MCF 10A (cell line): ENCODE measurements at places on chromosomes 4 and X. TPM values are rescaled to one million over a fixed set of nuclear protein-coding genes. Genes with fewer than 3 reads are reported as not detected.

- no peaks in the 10 kb centered on the region for H3K27me3 ChIP-seq
- H3K4me1 ChIP-seq, result no peaks in the 10 kb centered on the region
- H3K27ac ChIP-seq, result peak overlapping the region; percentile 69
- no peaks in the 10 kb centered on the region for H3K36me3 ChIP-seq
Measured at GRCh38 chrX:81120936-81121371, 80.8 kb downstream of the HMGN5 start.

The DSPP gene
- not detected in 2 replicates for total RNA-seq

The MAB21L2 gene
- not detected in 2 replicates for total RNA-seq

DNA sequence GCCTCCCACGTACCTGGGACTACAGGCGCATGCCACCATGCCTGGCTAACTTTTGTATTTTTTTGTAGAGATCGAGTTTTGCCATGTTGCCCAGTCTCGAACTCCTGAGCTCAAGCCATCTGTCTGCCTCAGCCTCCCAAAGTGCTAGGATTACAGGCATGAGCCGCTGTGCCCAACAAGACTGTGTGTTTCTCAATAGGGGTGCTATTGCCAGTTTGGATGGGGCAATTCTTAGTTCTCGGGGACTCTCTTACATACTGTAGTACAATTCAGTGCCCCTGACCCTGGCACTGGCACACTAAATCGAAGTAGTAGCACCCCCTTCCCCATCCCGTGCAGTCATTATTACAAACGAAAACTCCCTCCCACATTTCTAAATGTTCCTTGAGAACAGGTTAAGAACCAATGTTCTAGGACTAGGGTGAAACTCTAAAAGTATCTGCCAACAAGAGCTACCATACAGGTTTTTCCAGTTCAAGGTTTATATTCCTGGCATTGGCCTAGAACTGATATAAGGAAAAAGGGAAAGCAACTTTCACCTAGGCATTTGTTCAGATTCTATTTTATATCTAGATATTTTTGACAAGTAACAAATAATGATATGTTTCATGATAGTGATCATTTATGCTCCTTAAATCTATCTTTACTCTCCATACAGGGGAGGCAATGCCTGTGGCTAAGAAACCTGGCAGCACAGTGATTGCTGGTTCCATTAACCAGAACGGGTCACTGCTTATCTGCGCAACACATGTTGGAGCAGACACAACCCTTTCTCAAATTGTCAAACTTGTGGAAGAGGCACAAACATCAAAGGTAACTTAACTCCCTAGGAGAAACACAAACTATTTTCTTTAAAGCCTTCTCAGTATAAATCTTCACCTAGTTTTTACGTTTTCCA, 50.4 kb upstream of the PGAM4 start:
- no peak overlapping the region for H3K27ac ChIP-seq
- no peak for DNase-seq

The HHIP gene
- total RNA-seq, result 0.12 TPM in 1 of 2 replicates, not detected in the other

The FGG gene
- 3.2 and 4.9 TPM in 2 replicates for total RNA-seq

The PPEF1 gene
- total RNA-seq, result 0.32 and 1.0 TPM in 2 replicates

The TEX13A gene
- 0.30 and 0.39 TPM in 2 replicates for total RNA-seq

GRCh38 chr4:100949350-100949935, 397.9 kb downstream of the PPP3CA start:
- H3K36me3 ChIP-seq, result no peaks in the 10 kb centered on the region
- no peak overlapping the region for H3K4me3 ChIP-seq
- no peaks in the 10 kb centered on the region for H3K4me1 ChIP-seq
- H3K27ac ChIP-seq, result no peak overlapping the region
- DNase-seq, result no peak

The F9 gene
- total RNA-seq, result not detected in 2 replicates

The CENPVL2 gene
- not detected in 2 replicates for total RNA-seq

- peak; percentile 41 for DNase-seq
- H3K27me3 ChIP-seq, result no peaks in the 10 kb centered on the region
- peaks cover 31% of the 10 kb centered on the region for H3K4me1 ChIP-seq
- H3K27ac ChIP-seq, result peak overlapping the region; percentile 68
- H3K36me3 ChIP-seq, result no peaks in the 10 kb centered on the region
- peak overlapping the region; percentile 4 for H3K4me3 ChIP-seq
Measured at GRCh38 chr4:156805696-156806095, 165.9 kb downstream of the PDGFC start.

The GAB3 gene
- total RNA-seq, result 2.0 and 2.1 TPM in 2 replicates

DNA sequence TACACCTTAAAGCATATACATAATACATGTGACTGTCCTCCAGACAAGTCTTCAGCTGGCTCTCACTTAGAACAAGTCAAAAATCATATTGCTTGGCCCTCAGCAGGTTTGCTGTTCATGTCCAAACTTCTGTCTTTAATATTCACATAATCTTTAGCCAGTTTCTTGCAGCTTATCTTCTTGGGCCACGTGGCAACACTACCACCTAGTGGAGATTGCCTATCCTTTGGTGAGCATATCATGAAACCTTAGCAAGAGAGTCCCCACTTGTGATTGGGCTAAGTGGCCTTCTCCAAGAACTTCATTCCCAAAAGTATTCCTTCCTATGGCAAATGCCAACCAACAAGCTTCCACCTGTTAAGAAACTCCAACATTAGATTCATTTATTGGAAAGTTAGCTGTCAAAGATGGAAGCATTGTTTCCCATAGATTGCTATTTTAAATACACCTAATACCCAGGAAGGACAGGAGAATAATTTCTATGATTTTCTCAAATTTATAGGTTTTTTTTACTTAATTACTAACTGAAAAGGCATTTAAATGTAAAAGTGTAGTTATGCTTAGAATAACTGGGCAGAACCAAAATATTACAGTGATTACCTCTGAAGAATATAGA, 231.9 kb upstream of the INTU start:
- DNase-seq, result peak; percentile 82
- no peaks in the 10 kb centered on the region for H3K4me1 ChIP-seq
- no peak overlapping the region for H3K4me3 ChIP-seq
- no peaks in the 10 kb centered on the region for H3K27me3 ChIP-seq
- H3K36me3 ChIP-seq, result no peaks in the 10 kb centered on the region
- no peak overlapping the region for H3K27ac ChIP-seq

GRCh38 chrX:45351478-45351877, 150.8 kb upstream of the DIPK2B start:
- peaks cover 13% of the 10 kb centered on the region for H3K4me1 ChIP-seq
- no peaks in the 10 kb centered on the region for H3K36me3 ChIP-seq
- peak; percentile 10 for DNase-seq
- no peak overlapping the region for H3K4me3 ChIP-seq

The OPRPN gene
- not detected in 2 replicates for total RNA-seq

The IL2RG gene
- 1.5 TPM in 1 of 2 replicates, not detected in the other for total RNA-seq

The VCX3A gene
- total RNA-seq, result not detected in 2 replicates

DNA sequence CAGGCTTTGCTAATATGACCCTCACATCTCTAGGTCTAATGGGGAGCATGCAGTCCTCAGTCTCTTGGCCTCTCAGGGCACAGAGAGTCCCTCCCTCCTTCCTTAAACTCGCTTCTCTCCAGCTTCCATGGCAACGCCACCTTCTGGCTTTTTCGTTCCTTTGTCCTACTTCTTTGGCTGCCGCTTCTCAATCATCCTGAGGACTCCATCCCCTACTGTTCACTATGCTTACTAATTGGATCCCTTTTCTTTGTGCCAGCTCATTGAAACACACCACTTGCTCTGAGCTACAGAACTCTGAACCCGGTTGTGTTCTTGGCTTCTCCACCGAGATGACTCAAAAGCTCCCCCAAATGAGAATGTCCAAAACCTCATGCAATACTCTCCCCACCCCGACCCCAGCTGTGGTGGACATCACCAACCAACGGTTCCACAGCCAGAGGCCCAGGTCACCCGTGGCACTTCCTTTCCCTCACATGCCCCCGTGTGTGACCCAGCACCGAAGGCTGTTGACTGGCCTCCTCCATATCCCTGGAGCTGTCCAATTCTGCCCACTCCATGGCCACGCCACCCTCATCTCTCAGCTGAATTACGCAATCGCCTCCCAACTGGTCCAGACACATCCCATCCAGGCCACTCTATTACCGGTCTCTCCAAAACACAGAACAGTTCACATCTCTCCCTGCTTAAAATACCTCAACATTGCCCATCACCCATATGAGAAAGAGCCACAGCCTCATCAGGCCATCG, 34.7 kb downstream of the CRMP1 start:
- no peak for DNase-seq
- H3K27ac ChIP-seq, result no peak overlapping the region
- H3K4me1 ChIP-seq, result no peaks in the 10 kb centered on the region
- no peaks in the 10 kb centered on the region for H3K27me3 ChIP-seq
- no peaks in the 10 kb centered on the region for H3K36me3 ChIP-seq

DNA sequence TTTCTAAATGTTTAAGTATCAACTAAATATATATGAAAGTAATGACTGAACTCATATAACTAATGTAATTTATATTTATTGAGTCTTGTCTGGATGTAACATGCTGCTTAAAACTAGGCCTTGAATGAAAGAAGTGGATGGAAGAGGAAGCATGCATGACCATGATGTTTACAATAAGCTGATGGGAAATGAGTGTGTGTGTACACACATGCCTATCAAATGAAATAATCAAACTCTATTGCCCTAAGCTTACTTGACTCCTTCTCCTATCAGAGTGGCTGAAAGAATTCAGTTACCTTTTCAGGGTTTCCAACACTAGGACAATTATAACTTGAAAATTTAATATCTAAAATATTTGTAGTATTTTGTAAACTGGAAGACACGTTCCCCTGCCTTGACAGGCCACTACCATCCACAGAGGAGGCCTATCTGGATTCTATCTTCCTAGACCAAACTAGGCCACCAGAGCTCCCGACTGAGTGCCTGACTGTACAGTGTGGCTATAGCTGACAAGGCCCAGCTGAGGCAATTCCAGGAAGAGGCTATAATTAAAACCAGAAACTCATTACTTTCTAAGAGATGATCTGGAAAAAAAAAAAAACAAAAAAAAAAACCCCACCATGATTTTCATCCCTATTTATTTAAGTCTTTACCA, 7.6 kb downstream of the ARSJ start:
- H3K27me3 ChIP-seq, result no peaks in the 10 kb centered on the region
- no peak overlapping the region for H3K27ac ChIP-seq
- H3K36me3 ChIP-seq, result peaks cover 24% of the 10 kb centered on the region
- no peak for DNase-seq
- no peak overlapping the region for H3K4me3 ChIP-seq

- no peak overlapping the region for H3K4me3 ChIP-seq
- H3K4me1 ChIP-seq, result no peaks in the 10 kb centered on the region
- no peaks in the 10 kb centered on the region for H3K27me3 ChIP-seq
Measured at GRCh38 chr4:159736411-159736810, 633.5 kb downstream of the RAPGEF2 start.

GRCh38 chrX:1102786-1103185, 109.7 kb downstream of the CRLF2 start:
- H3K4me1 ChIP-seq, result no peaks in the 10 kb centered on the region
- H3K27me3 ChIP-seq, result no peaks in the 10 kb centered on the region
- H3K4me3 ChIP-seq, result no peak overlapping the region
- DNase-seq, result no peak
- no peaks in the 10 kb centered on the region for H3K36me3 ChIP-seq

- no peaks in the 10 kb centered on the region for H3K36me3 ChIP-seq
- no peak for DNase-seq
- H3K27me3 ChIP-seq, result no peaks in the 10 kb centered on the region
- no peak overlapping the region for H3K4me3 ChIP-seq
Measured at GRCh38 chr4:130825284-130825683, 1729.3 kb downstream of the C4orf33 start.

- H3K4me1 ChIP-seq, result no peaks in the 10 kb centered on the region
- peaks cover 85% of the 10 kb centered on the region for H3K36me3 ChIP-seq
- H3K4me3 ChIP-seq, result no peak overlapping the region
Measured at GRCh38 chr4:151129796-151130195, 30.4 kb downstream of the RPS3A start.

DNA sequence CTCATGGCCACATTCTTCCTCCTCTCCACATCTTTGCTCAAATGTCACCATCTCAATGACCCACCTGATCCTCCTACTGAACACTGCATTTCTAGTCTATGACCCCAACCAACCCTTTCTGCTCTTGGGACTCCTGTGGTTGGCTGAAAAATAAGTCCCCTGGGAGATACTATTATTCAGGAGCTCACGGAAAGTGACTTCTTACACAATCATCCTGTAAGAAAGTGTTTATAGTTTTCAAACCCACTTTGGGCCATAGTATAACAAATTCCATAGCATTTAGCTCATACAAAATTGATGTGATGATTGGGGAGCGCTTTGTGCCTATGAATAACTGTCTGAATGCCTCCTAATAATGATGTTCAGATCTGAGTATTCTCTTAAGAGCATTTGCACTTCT, 161.4 kb upstream of the HS3ST1 start:
- no peaks in the 10 kb centered on the region for H3K27me3 ChIP-seq
- DNase-seq, result no peak
- peaks cover 16% of the 10 kb centered on the region for H3K4me1 ChIP-seq
- no peaks in the 10 kb centered on the region for H3K36me3 ChIP-seq
- no peak overlapping the region for H3K4me3 ChIP-seq

- H3K27me3 ChIP-seq, result no peaks in the 10 kb centered on the region
- H3K27ac ChIP-seq, result no peak overlapping the region
- no peak overlapping the region for H3K4me3 ChIP-seq
- H3K4me1 ChIP-seq, result peaks cover 5% of the 10 kb centered on the region
- no peak for DNase-seq
- H3K36me3 ChIP-seq, result no peaks in the 10 kb centered on the region
Measured at GRCh38 chr4:182576601-182577289, 333.5 kb downstream of the TENM3 start.

- H3K36me3 ChIP-seq, result no peaks in the 10 kb centered on the region
- H3K4me1 ChIP-seq, result peaks cover 10% of the 10 kb centered on the region
- no peak overlapping the region for H3K27ac ChIP-seq
- H3K27me3 ChIP-seq, result peaks cover 51% of the 10 kb centered on the region
Measured at GRCh38 chrX:41452565-41453356, 5.6 kb downstream of the NYX start.

- peaks cover 52% of the 10 kb centered on the region for H3K36me3 ChIP-seq
- DNase-seq, result no peak
- no peaks in the 10 kb centered on the region for H3K27me3 ChIP-seq
- no peaks in the 10 kb centered on the region for H3K4me1 ChIP-seq
- no peak overlapping the region for H3K4me3 ChIP-seq
Measured at GRCh38 chrX:153948002-153948466, 3.6 kb upstream of the RENBP start.

DNA sequence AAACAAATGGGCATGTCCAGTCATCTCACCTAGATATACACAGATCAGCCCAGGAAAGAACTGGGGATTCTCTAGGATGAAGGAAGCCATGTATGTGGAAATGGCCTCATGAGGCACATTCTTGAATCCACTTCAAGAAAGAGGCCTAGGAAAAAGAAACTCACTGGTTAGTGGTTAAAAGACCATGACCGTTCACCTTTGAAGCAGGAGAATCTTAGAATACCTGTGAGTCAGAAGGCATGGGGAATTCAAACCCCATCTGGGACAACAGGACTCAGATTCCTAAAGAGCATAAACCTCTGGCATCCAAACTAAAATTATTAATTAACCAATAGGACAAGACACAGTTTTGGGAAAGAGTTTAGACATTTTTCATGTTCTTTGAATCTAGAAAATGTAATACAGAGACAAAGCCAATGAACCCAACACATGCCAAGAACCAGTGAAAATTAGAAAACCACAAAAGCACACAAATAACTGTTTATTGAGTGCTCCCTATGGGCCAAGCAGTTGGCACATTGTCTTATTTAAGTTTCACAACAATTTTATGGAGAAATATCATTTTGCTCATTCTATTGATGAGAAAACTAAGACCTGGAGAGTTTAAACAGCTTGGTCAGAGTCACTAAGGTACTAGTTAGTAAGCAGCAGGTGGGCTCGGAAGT, 97.5 kb downstream of the NPNT start:
- H3K4me1 ChIP-seq, result peaks cover 16% of the 10 kb centered on the region
- H3K27ac ChIP-seq, result no peak overlapping the region
- no peaks in the 10 kb centered on the region for H3K27me3 ChIP-seq
- H3K4me3 ChIP-seq, result no peak overlapping the region

The MAGEB10 gene
- not detected in 2 replicates for total RNA-seq

- DNase-seq, result no peak
- no peaks in the 10 kb centered on the region for H3K4me1 ChIP-seq
Measured at GRCh38 chrX:21529771-21530170, 128.4 kb downstream of the KLHL34 start.

- no peak for DNase-seq
- H3K36me3 ChIP-seq, result peaks cover 4% of the 10 kb centered on the region
- peaks cover 9% of the 10 kb centered on the region for H3K4me1 ChIP-seq
Measured at GRCh38 chr4:89108091-89108490, 3.2 kb upstream of the TIGD2 start.
